ENCODE measurements at places on chromosomes 3 and 15. TPM values are rescaled to one million over a fixed set of nuclear protein-coding genes. Genes with fewer than 3 reads are reported as not detected.
A peak's percentile ranks its signal among the peaks of the same experiment; 100 is the strongest.

GRCh38 chr3:141000027-141000663, 51.0 kb upstream of the SPSB4 start:
- H3K27me3 ChIP-seq: no peaks in the 10 kb centered on the region
- no peak overlapping the region for H3K27ac ChIP-seq
- H3K4me1 ChIP-seq: no peaks in the 10 kb centered on the region
- peak; percentile 74 for DNase-seq
- H3K4me3 ChIP-seq: no peak overlapping the region

DNA sequence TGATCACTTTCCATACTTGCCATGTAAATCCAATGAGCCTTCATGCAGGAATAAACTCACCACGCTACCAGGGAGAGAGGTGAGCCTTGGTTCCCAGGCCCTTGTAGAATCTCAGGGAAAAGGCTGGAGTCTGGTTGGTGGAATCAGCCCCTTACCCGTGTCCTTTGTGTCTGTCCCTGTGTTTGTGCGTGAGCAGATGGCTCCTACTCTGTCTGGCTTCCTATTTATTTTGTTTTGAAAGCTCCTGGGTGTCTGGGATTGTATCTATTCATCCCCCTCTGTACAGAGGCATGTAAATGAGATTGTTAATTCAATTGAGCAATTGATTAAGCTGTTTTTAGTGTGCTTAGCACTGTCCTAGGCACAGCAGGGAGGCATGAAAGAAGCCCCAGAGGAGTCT, 278.1 kb downstream of the THSD4 start:
- no peak overlapping the region for H3K27ac ChIP-seq
- no peaks in the 10 kb centered on the region for H3K4me1 ChIP-seq
- DNase-seq: no peak
- H3K36me3 ChIP-seq: no peaks in the 10 kb centered on the region

- H3K4me1 ChIP-seq: no peaks in the 10 kb centered on the region
- no peak overlapping the region for H3K4me3 ChIP-seq
- no peak overlapping the region for H3K27ac ChIP-seq
- no peaks in the 10 kb centered on the region for H3K27me3 ChIP-seq
Observed at GRCh38 chr3:80889535-80889934, 871.9 kb downstream of the GBE1 start.

GRCh38 chr3:29440413-29441305, 159.8 kb downstream of the RBMS3 start:
- H3K27me3 ChIP-seq: no peaks in the 10 kb centered on the region
- no peak overlapping the region for H3K27ac ChIP-seq
- H3K36me3 ChIP-seq: no peaks in the 10 kb centered on the region
- no peak for DNase-seq

GCHFR gene
- 2.2 TPM for total RNA-seq

GRCh38 chr3:193564012-193564411, 9.3 kb upstream of the ATP13A4 start:
- DNase-seq: no peak
- H3K4me1 ChIP-seq: no peaks in the 10 kb centered on the region
- no peak overlapping the region for H3K27ac ChIP-seq
- no peaks in the 10 kb centered on the region for H3K27me3 ChIP-seq
- H3K4me3 ChIP-seq: no peak overlapping the region

- no peaks in the 10 kb centered on the region for H3K36me3 ChIP-seq
- H3K27me3 ChIP-seq: no peaks in the 10 kb centered on the region
- no peak overlapping the region for H3K4me3 ChIP-seq
- H3K4me1 ChIP-seq: peaks cover 21% of the 10 kb centered on the region
Observed at GRCh38 chr15:45714590-45715488, 80.0 kb downstream of the SQOR start.

EXOG gene
- 15.3 TPM for total RNA-seq

DNA sequence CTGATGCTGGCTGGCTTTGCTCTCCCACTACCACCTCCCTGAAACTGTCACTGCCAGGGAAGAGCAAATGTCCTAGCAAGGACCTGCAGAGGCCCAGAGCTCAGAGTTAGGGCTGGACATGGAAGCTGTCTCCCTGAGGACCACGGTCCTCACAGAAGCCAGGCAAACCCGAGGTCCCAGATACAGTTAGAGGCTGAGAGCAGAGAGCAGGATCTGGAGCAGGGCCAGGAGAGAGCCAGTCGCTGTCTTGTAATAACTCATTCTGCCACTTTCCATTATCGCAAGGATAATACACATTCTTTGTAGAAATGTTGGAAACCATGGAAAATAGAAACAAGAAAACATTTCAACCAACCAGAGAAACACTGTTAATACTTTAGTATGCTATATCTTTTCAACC, 10.1 kb downstream of the GHSR start:
- no peak overlapping the region for H3K27ac ChIP-seq
- H3K27me3 ChIP-seq: no peaks in the 10 kb centered on the region
- H3K36me3 ChIP-seq: no peaks in the 10 kb centered on the region
- no peak overlapping the region for H3K4me3 ChIP-seq
- no peak for DNase-seq

HYAL3 gene
- 3.3 TPM for total RNA-seq

GRCh38 chr3:57809609-57809968, 53.5 kb downstream of the SLMAP start:
- H3K36me3 ChIP-seq: no peaks in the 10 kb centered on the region
- no peak overlapping the region for H3K27ac ChIP-seq
- no peaks in the 10 kb centered on the region for H3K27me3 ChIP-seq
- no peak overlapping the region for H3K4me3 ChIP-seq

DNA sequence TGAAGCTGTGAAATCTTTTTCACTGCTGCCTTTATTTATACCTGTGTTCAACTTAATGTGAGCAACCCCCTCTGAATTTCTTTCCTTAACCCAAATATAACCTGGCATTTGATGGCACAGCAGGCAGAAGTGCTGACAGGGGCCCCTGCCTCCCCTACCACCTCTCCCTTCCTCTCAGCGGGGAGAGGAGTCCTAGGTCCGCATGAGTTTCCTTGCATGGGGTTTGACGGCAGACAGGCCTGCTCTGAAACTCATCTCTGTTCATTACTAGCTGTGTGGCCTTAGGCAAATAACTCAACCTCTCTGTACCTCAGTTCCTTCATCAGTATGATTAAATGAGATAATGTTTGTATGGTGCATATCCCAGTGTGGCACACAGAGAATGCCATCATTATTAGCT, 79.7 kb downstream of the SEC22A start:
- DNase-seq: no peak
- H3K4me1 ChIP-seq: no peaks in the 10 kb centered on the region
- H3K36me3 ChIP-seq: peaks cover 23% of the 10 kb centered on the region
- no peak overlapping the region for H3K27ac ChIP-seq
- no peaks in the 10 kb centered on the region for H3K27me3 ChIP-seq

DNA sequence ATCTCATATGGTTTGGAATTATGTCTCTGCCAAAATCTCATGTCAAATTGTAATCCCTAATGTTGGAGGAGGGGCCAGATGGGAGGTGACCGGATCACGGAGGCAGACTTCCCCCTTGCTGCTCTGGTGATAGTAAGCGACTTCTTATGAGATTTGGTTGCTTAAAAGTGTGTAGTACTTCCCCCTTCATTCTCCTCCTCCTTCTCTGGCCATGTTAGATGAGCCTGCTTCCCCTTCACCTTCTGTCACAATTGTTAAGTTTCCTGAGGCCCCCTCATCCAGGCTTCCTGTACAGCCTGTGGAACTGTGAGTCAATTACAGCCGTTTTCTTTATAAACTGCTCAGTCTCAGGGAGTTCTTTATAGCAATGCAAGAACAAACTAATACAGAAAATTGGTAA, 51.1 kb downstream of the NEDD4 start:
- H3K36me3 ChIP-seq: peaks cover 4% of the 10 kb centered on the region
- no peak overlapping the region for H3K27ac ChIP-seq
- H3K4me1 ChIP-seq: no peaks in the 10 kb centered on the region
- H3K4me3 ChIP-seq: no peak overlapping the region
- no peaks in the 10 kb centered on the region for H3K27me3 ChIP-seq

KNG1 gene
- not detected for total RNA-seq

THRB gene
- 29.7 TPM for total RNA-seq

Data from sigmoid colon (tissue), 7 donors.